GDM1 (cell line): ENCODE measurements at places on chromosomes 6 and 20.

GRCh38 chr6:100998111-100998510, 117.0 kb upstream of the ASCC3 start:
- no peak for DNase-seq

GRCh38 chr6:42978487-42978838, 518 bp downstream of the PEX6 start:
- DNase-seq = no peak

DNA sequence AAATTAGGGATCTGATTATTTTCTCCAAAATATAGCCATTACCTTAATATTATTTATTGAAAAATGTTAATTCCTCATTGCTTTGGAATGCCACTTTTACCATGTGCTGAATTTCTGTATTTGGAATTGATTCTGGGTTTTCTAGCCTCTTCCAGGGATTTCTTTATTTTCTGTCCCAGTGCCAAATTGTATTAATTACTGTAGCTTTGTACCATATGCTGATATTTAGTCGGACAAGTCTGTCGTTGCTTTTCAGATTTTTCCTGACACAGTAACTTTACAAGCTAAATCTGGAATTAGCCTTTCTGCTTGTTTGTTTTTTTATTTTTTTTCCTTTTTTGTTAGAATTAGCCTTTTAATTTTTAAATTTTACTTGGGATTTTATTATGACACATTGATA, 10.9 kb upstream of the TMEM14B start:
- DNase-seq = no peak

DNA sequence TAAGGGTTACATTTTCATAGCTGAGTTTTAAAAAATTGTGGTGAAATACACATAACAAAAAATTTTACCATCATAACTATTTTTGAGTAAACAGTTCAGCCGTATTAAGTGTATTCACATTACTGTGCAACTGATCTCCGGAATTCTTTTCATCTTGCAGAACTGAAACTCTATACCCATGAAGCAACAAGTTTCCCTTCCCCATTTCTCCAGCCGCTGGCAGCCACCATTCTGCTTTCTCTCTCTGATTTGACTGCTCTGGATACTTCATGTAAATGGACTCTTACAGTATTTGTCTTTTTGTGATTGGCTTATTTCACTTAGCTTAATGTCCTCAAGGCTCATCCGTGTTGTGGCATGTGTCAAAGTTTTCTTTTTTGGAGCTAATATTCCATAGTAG, 341.6 kb downstream of the QKI start:
- no peak for DNase-seq

- DNase-seq = no peak
Measured at GRCh38 chr20:61434341-61434781, 182.3 kb downstream of the CDH4 start.

DNA sequence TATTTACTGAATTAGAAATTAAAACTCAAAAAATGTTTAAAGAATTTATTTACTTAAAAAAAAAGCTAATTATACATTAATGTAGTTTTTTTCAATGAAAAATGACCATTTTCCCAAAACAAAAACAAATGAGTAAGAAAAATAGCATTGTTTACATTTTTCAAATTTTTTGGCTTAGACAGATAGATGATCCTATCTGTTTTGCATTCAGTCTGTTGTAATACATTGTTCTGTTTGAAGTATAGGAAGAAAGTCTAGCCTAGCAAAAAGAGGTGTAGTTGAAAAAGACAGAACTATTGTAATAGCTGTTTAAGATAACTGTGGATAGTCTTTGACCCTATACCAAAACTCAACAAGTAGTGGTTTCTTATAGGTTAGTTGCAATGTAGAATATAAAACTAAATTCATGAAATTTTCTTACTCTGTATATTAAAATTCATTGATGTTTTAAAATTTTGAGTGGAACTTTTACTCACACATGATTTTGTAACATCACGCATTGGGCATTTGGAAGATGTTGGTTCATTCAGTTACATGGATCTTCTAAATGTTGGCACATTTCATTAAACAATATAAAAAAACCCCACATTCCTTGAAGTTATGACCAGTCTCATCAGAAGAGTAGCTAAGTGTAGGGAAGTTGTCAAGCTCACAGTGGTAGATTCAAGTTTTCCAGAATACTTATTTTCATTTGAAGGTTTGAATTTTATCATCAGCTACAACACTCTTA, 62.0 kb downstream of the KCNS1 start:
- DNase-seq = no peak

GRCh38 chr6:14189074-14189473, 71.5 kb downstream of the CD83 start:
- DNase-seq = no peak

- no peak for DNase-seq
Measured at GRCh38 chr6:14166839-14167238, 49.3 kb downstream of the CD83 start.

DNA sequence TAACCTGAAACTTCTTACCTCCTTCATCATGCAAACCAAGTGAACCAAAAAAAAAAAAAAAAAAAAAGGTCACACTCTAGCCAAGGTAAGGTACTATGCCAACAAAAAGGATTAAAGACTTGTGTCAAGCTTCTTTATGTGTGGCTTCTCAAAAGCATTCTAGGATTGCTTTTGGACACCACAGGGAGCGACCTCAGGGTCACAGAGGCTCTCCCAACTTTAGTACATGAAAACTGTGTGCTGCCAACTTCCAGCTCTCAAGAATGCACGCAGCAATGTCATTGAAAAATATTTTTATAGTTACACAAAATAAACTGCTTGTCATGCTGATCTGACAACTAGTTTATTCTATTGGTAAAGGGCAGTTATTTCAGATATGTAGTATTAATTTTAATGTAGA, 243.8 kb downstream of the PLCB1 start:
- DNase-seq = no peak

DNA sequence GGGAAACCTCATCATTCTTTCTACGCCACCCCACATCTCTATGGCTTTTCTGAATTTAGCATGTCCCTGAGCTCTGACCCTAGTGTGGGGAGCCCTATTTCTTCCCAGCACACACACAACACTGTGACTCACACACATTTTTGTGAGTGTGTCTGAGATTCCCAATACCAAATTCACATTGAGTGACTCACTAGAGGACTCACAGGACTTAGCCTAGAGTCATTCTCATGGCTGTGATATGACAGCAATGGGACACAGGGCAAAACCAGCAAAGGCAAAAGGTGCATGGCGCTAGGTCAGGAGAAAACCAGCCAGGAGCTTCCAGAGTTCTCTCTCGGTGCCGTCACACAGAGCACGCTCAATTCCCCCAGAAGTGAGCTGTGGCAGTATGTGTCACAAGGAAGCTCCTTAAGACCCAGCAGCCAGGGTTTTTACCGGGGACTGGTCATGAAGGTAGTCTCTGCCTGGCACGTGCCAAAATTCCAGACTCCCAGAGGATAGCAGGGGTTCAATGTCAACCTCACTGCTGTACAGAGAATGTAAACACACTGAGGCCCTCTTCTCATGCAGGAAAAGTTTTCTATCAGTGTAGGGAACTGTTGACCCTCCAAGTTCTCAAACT, 6.2 kb downstream of the CSTL1 start:
- DNase-seq = no peak

DNA sequence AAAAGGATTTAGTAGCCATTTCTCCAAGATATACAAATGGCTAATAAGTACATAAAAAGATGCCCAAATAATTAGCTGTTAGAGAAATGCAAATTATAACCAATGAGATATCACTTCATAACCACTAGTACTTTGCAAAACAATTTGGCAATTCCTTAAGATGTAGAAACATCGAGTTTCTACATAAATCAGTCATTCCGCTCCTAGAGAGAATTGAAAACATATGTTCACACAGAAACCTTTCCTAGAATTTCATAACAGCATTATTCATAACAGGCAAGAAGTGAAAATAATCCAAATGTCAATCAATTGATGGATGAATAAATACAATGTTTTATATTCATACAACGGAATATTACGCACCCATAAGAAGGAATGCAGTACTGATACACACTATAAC, 20.5 kb upstream of the NT5E start:
- DNase-seq = no peak

GRCh38 chr6:72363844-72364740, 257.8 kb upstream of the KCNQ5 start:
- DNase-seq = no peak

DNA sequence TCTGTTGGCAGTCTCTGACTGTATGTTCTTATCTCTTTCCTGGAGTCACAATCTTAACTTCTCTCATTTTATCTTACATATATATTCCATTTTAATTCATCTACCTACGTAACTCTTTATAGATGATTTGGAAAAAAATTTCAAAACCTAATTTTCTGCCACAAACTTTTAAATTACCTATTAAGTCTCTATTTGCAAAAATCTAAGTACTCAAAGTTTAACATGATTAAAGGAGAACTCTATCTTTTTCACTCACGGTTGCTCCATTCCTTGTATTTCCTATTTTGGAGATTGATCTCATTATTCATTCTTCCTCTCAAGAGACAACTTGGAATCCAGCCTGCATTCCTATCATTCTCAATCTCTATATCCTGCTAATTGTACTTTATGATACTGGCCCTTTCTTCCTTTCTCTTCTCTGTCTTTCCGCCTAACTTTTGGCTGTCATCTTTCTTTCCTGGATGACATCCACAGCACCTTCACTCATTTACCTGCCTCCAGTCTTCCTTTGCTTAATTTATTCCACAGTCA, 1071.1 kb upstream of the CITED2 start:
- DNase-seq = no peak
